ENCODE measurements at places on chromosomes 13 and 19. TPM values are rescaled to one million over a fixed set of nuclear protein-coding genes. Genes with fewer than 3 reads are reported as not detected.

- H3K4me3 ChIP-seq = no peak overlapping the region
- H3K4me1 ChIP-seq = peaks cover 8% of the 10 kb centered on the region
- peaks cover 6% of the 10 kb centered on the region for H3K27me3 ChIP-seq
- H3K27ac ChIP-seq = no peak overlapping the region
- H3K36me3 ChIP-seq = no peaks in the 10 kb centered on the region
- no peak for DNase-seq
These were observed 3.0 kb downstream of the PROZ start for GRCh38 chr13:113161433-113161832.

- peaks cover 8% of the 10 kb centered on the region for H3K27me3 ChIP-seq
- H3K4me1 ChIP-seq = no peaks in the 10 kb centered on the region
- H3K36me3 ChIP-seq = no peaks in the 10 kb centered on the region
- H3K4me3 ChIP-seq = no peak overlapping the region
- no peak overlapping the region for H3K27ac ChIP-seq
These were observed 21.8 kb downstream of the ARRDC2 start for GRCh38 chr19:18029617-18030338.

- H3K27ac ChIP-seq = no peak overlapping the region
- no peak for DNase-seq
- no peak overlapping the region for H3K4me3 ChIP-seq
- H3K36me3 ChIP-seq = no peaks in the 10 kb centered on the region
- H3K4me1 ChIP-seq = no peaks in the 10 kb centered on the region
These were observed 52.4 kb downstream of the CHST8 start for GRCh38 chr19:33673996-33674625.

GRCh38 chr13:77215543-77215942, 111.4 kb downstream of the MYCBP2 start:
- no peak for DNase-seq
- H3K4me1 ChIP-seq = no peaks in the 10 kb centered on the region
- H3K4me3 ChIP-seq = no peak overlapping the region
- H3K27me3 ChIP-seq = no peaks in the 10 kb centered on the region
- H3K36me3 ChIP-seq = peaks cover 19% of the 10 kb centered on the region

GRCh38 chr19:37928527-37929286, 21.7 kb downstream of the SIPA1L3 start:
- H3K27ac ChIP-seq = no peak overlapping the region
- H3K4me3 ChIP-seq = no peak overlapping the region
- H3K36me3 ChIP-seq = peaks cover 2% of the 10 kb centered on the region

DNA sequence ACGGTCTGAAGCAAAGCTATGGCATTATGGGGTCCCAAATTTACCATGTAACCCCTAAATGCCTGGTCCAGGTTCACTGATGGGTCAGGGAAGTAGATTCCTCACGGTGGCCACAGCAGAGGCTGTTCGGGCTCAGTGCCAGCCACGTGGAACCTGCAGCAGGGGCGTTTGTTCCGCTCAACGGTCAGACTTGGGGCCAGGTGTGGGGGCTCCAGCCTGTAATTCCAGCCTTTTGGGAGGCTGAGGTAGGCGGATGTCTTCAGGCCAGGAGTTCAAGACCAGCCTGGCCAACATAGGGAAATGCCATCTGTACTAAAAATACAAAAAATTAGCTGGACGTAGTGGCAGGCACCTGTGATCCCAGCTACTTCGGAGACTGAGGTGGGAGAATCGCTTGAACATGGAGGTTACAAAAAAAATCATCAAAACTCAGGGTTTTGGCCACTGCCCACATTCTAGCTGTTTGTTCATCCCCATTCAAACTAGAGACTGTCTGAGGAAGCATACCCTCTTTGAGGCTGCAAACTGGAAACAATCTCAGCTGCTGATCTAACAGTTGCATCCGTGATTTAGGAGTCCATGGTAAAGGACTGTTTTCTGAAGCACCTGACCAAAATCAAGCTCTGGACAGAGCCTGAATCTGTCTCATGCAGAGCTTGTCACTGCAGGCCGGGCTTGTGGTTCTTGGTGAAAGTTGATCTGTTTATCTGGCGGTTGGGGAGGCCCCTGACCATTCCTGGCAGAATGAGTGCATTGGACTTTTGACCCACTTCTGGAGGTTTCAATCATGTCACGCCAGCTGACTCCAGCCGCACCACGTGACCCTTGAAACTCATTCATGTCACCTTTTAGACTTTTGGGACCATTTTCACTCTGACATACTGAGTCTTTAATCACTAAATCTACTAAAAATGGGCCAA, 30.2 kb upstream of the ZNF331 start:
- H3K4me3 ChIP-seq = no peak overlapping the region
- H3K4me1 ChIP-seq = peaks cover 7% of the 10 kb centered on the region
- no peaks in the 10 kb centered on the region for H3K27me3 ChIP-seq

GRCh38 chr19:55467236-55468053, 2.9 kb upstream of the C19orf85 start:
- no peak overlapping the region for H3K4me3 ChIP-seq
- H3K4me1 ChIP-seq = no peaks in the 10 kb centered on the region
- no peaks in the 10 kb centered on the region for H3K27me3 ChIP-seq
- H3K27ac ChIP-seq = no peak overlapping the region

DNA sequence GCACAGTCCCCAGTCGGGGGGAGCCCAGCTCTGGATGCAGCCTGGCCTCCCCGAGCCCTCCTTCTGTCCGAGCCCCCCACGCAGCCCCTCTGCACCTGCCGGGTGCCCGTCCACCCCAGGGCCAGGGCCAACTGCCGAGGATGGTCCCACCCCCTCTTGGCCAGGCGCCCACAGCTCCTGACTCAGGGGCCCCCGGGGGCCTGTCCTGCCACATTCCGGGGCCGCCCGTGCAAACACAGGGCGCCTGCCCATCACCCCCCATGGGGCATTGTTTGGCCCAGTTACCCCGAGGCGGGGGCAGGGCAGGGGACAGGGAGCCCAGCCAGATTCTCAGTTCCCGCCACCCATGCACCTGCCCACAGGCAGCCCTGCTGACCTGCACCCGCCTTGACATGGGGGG, 5.3 kb upstream of the TCF3 start:
- no peak overlapping the region for H3K27ac ChIP-seq
- peaks cover 17% of the 10 kb centered on the region for H3K27me3 ChIP-seq
- DNase-seq = peak; percentile 52
- peaks cover 23% of the 10 kb centered on the region for H3K4me1 ChIP-seq
- H3K36me3 ChIP-seq = no peaks in the 10 kb centered on the region

DNA sequence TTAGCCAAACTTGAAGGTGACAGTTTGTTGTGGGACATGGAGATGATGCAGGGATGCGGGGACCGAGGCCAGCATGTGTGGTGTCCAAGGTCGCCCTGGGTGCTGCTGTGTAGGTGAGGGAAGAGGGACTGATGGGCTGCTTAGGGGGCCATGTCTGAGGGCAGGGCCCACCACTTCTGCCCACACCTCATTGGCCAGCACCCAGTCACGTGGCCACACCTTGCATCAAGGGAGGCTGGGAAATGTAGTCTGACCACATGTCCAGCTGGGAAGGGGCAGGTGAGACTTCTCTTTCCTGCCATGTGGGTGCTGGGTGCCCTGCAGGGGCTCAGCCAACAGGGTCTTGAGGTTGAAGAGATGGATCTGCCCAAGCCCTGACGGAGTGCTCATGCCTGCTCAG, 88.9 kb downstream of the KDM4B start:
- H3K36me3 ChIP-seq = 0 out of 2 replicates have a peak, but pooled peaks cover 1% of the 10 kb centered on the region
- no peak overlapping the region for H3K27ac ChIP-seq
- no peaks in the 10 kb centered on the region for H3K4me1 ChIP-seq

DNA sequence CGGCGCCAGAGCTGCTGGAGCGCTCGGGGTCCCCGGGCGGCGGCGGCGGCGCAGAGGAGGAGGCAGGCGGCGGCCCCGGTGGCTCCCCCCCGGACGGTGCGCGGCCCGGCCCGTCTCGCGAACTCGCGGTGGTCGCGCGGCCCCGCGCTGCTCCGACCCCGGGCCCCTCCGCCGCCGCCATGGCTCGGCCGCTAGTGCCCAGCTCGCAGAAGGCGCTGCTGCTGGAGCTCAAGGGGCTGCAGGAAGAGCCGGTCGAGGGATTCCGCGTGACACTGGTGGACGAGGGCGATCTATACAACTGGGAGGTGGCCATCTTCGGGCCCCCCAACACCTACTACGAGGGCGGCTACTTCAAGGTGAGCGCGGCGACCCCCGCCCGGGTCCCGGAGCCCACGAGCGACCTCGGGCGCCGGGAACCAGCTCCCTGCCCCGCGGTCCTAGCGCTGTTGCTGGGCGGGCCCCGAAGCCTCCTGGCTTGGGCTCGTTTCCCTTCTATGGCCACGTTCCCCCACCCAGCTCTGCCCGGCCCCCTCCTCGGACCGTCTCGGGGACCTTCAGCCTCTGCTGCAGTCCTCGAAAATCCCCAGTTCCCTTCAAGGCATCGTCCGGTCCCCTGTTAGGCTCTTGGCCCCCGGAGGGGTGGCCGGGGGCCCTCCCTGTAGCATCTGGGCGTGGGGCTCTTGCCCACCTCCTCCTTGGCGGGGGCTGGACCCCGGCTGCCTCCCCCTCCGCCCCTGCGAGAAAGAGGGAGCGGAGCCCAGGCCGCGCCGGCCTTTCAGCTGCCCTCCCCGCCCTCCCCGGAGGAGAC, at the start of gene CDC34:
Gene CDC34 (plus strand): TSS at position 8 of the 808 bp plus-strand sequence. CDS start 172 bp downstream, at position 180.
- peak within 1 kb of the TSS; percentile 91 for H3K4me3 ChIP-seq
- peaks cover 9% of the 10 kb centered on the region for H3K36me3 ChIP-seq
- H3K27me3 ChIP-seq = no peaks in the 10 kb centered on the region
- H3K4me1 ChIP-seq = no peaks in the 10 kb centered on the region
- peak; percentile 35 for DNase-seq

DNA sequence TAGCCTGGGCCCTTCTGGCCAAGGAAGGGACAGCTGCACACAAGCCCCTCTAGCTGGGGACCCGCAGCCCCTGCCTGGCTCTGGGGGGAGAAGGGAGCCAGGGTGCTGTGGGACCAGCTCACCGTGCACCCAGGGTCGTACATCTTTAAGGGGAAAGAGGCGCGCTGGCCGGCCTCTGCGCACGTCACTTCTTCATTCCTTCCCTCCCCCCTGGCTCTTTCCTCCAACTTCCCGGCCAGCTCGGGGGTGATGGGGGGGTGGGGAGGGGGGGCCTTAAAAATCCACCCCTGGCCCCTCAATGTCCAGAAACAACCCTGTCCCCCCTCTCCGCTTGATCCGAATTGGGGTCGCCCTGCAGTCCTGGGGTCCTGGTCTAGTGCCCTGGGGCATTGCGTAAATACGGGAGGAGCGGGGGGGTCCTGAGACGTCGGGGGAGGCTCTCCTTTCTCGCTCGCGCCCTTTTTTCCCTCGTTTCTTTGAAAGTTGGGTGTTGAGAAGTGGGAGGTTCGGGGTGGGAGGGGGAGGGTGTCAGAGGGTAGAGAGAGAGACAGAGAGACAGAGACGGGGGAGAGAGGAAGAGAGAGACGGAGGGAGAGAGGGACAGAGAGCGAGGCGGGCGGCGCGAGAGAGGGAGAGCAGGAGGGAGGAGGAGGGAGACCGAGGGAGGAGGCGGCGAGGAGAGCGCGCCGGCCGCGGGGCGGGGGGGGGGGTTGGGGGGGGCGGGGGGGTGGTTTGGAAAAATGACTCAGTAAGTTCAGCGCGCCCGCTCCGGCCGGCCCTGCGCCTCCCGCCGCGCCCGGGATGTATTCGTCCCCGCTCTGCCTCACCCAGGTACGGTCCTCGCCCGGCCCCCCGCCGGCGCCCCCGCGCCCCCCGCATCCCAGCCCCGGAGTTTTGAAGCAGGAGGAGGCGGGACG, at the start of gene NFIC:
Gene NFIC (plus strand): TSS at position 748 of the 917 bp plus-strand sequence. CDS start 54 bp downstream, at position 802.
- peaks cover 14% of the 10 kb centered on the region for H3K4me1 ChIP-seq
- H3K4me3 ChIP-seq = peak within 1 kb of the TSS; percentile 98
- H3K27ac ChIP-seq = peak within 1 kb of the TSS; percentile 95
- DNase-seq = peak; percentile 77
- no peaks in the 10 kb centered on the region for H3K27me3 ChIP-seq

GRCh38 chr19:55156202-55157063, 1.1 kb downstream of the TNNI3 start:
- no peaks in the 10 kb centered on the region for H3K36me3 ChIP-seq
- no peak overlapping the region for H3K4me3 ChIP-seq

DNA sequence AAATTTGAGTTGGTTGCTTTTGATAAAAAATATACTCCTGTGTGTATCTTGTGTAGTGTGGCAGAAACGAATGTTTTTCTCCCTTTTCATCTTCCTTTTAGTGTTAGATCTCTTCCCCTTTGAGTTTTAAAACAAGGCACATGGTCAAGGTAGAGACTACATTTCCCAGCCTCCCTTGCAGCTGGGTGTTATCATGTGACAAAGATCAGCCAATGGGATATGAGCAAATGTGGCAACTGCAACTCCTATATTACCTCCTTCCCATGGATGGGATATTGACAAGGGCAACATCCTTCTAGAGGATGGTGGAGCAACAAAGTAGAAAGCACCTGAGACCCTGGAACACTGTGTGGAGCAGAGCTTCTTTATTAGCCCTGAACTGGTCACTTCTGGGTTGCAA, 42.4 kb downstream of the ADGRE3 start:
- peak; percentile 27 for DNase-seq
- H3K27ac ChIP-seq = no peak overlapping the region
- H3K4me3 ChIP-seq = no peak overlapping the region
- no peaks in the 10 kb centered on the region for H3K36me3 ChIP-seq

DNA sequence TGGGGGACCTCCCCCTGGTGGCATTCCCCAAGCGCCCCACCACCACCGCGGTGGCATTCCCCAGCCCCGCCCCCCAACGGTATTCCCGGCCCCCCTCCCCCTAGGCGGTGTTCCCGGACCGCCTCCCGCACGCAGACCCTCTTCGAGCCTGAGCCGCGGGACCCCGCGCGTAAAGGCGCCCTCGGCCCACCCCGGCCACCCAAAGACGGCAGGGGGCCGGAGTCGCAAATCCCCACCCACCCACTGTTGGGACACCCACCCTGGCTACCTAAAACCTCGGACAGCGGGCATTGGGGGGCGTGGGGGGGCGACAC, 22.4 kb downstream of the OLFM2 start:
- H3K27ac ChIP-seq = no peak overlapping the region
- no peaks in the 10 kb centered on the region for H3K4me1 ChIP-seq
- no peaks in the 10 kb centered on the region for H3K27me3 ChIP-seq
- H3K4me3 ChIP-seq = no peak overlapping the region
- H3K36me3 ChIP-seq = no peaks in the 10 kb centered on the region
- no peak for DNase-seq

Gene TPRX1
- not detected for total RNA-seq

Gene FCER2
- total RNA-seq = not detected

Gene TNPO2
- 72.4 TPM for total RNA-seq

Gene OR7E24
- total RNA-seq = not detected

Measured in SJCRH30 (cell line).